ENCODE measurements at places on chromosomes 2 and 18.

DNA sequence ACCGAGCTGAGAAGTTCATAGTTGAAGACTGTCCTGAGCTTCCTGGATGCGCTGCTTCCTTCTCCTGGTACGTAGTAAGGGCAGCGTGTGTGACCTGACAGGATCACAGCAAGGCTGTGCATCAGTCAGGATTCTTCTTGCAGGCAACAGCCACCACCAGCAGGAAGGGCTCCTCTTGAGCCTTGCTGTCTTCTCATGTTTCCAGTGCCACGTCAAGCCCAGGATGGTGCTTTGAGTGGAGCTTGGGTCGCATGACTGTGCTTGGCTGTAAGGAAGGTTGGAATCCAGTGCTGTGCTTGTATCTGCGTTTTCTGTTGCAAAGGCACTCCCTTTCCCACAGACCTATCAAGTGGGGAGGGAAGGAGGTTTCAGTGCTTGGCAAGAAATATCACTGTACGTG lies 194.3 kb downstream of the LDLRAD4 start:
- no peak for DNase-seq

- DNase-seq: no peak
Measured at GRCh38 chr2:99573634-99574251, 83.9 kb upstream of the REV1 start.

DNA sequence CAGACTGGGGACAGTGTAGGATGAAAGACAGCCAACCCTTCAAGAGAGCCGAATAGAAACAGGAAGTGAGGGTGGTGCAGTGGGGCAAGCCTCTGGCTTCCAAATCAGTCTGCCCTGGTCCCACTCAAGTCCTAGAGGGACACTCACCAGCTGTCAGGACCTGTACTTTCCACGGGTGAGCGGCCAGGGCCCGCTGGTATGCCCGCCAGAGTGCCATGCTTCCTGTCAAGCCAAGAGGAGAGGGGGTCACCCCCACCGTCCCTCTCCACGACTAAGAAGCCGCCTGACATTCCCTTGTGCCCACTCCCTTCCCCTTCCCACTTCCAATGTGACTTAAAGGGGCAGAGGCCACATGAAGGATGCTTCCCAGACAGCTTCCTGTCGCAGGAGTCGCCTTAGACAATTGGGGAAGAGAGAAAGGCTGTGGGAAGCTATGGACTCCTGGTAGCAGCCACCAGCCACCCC lies 564 bp downstream of the MPV17 start:
- peak; percentile 27 for DNase-seq

GRCh38 chr18:55906536-55906935 lies 318.5 kb upstream of the TCF4 start:
- peak; percentile 64 for DNase-seq

GRCh38 chr2:37619230-37619958 lies 52.0 kb downstream of the CDC42EP3 start:
- DNase-seq: no peak

DNA sequence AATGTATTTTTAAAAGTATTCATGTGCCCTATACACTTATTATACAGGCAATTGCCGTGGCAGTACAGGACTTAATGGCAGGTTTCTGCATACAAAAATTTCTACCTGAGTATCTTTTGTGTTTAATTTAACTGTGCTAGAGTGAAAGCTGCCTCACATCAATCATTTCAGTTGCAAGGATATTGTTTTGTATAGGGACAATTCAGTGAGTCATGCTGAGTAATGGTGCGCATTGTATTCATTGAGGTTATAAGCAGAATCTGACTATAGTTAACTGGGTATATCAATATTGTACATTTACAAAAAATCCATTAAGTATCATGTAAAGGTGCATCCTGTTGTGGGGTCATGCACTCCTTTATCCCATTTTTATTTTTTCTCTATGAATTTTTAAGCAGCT lies 121.5 kb downstream of the GCA start:
- DNase-seq: no peak

DNA sequence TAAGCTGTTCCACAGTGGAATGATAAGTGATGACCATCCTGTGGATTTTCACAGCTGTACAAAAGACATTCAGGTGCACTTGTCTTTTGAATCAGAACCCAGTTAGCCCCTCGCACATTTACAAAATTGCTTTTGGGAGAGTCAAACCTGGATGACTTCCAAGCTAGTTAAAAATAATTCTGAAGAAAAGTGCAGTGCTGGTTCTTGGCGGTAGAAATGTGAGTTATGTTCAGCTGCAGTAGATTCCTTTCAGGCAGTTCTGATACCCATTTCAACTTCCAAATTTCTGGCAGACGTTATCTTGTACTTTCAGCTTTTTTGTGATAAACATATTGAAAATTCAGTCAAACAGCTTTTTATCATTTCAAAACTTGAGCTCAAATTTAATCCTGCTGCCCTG lies 324.7 kb downstream of the NRXN1 start:
- no peak for DNase-seq

DNA sequence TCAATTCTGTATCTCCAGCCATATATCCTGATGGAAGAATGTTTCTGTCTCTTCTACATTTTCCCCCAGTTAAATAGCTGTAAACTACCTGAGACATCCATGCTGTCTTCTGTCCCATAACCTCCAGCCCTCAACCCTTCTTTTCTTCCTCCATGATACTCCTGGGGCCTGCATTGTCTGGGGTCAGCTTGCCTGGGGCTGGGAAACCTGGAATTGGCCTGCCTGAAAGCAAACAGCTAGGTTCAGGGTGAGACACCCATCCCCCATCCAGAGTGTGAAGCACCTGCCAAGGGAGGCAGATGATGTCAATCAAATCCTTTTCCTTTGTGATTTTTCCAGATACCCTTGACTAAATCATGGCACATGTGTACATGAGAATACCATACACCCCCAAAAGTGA lies 313.7 kb upstream of the MGAT5 start:
- DNase-seq: no peak

GRCh38 chr2:69109255-69109654 lies 96.3 kb downstream of the ANTXR1 start:
- no peak for DNase-seq

- no peak for DNase-seq
Measured at GRCh38 chr18:10591896-10592295, 66.1 kb downstream of the NAPG start.
